ENCODE measurements at places on chromosomes 1 and 21.

DNA sequence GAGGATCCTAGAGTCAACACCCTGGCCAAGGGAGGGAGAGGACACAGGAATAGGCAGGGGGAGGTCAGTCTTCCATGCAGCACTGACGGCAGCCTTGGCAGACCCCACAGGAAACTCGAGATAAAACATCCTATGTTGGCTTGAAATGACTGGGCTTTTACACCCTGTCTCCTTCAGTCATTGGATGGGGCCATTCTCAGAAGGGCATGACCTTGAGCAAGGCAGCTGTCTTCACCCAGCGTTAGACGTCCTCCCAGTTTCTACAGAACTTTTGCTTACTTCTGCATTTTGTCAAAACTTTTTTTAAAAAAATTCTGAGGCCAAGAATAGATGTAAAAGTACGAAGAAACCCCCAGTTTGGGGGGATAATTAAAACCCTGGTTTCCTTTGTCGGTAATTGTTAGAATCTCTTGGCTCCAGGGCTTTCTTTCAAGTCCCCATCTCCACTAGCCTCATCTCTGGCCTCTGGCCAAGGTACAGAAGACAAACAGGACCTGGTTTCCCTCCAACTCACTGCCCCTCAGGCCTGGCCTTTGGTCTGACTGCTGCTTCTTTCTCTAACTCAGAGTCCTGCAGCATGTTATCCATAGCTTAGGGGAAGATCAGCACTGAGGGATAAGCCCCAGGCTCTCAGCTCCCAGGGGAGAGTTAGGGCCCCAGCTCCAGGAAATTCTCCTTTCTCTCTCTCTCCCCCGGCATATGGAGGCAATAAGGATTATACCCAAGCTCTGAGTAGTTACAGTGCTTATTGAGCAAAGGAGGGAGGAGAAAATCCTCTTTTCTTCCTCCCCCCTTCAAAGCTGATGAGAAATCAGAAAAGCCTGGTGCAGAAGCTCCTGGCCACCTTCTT is 51.6 kb upstream of the KCND3 start:
- no peak for DNase-seq

DNA sequence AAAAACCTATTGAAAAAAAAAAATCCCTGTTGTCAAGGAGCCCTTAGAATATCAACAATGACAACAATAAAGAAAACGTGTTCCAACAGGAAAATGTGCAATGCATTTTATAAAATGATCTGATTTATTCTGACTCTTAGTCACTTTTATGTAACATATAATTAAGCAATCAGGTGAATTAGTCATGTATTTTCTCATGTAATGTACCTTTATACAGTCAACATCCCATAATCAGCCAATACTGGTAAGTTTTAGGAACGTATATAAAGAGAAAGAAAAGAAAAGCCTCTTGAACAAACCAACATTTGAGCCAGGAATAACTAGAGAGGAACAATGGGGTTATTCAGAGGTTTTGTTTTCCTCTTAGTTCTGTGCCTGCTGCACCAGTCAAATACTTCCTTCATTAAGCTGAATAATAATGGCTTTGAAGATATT is at the start of gene CLCA4:
Gene CLCA4 (plus strand): TSS at position 292 of the 435 bp plus-strand sequence. CDS start 42 bp downstream, at position 334.
- DNase-seq: no peak

- DNase-seq: no peak
These were observed 35.8 kb upstream of the OLFM3 start for GRCh38 chr1:102032534-102032933.

DNA sequence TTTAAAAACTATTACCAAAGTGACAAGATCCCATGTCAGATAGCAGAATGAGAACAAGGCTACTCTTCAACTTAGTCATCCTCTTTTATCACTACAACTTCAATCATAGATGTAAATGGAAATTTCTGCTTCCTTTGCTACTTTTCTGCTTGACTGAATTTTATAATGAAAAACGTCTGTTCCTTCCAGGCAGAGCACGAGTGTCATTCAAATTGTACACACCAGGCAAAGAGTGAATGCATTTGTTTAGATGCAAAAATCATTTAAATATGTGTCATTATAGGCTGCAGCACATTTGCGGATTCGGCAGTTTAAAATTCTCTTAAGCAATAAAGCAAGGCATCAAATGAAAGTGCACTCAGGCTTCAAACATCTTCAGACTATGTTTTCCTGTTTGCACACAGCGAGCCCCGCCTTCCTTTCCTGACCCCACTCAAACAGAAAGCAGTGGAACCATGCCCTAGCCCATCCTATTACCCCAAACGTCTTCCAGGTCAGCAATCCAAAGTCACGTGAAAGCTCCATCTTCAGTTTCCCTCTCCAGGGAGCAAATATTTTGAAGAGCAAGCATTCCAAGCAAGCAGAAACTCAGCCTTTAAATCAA is 99.6 kb downstream of the APP start:
- DNase-seq: no peak

DNA sequence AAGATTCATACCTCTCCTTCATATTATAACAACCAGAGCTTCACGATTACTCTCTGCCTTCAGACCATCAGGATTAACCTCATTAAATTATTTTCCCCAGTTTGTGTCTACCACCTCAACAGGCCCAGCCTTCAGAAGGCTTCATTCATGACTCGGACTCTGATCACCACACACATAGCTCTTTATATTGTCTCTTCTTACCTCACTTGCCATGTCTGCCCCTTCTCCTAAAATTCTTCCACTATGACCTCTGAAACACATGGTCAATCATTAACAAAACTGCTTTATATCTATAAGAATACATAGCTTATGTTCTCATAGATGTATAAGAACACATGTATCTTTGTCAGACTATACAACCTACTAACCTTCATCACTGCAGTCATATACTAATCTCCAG is 79.8 kb downstream of the USP1 start:
- DNase-seq: no peak

DNA sequence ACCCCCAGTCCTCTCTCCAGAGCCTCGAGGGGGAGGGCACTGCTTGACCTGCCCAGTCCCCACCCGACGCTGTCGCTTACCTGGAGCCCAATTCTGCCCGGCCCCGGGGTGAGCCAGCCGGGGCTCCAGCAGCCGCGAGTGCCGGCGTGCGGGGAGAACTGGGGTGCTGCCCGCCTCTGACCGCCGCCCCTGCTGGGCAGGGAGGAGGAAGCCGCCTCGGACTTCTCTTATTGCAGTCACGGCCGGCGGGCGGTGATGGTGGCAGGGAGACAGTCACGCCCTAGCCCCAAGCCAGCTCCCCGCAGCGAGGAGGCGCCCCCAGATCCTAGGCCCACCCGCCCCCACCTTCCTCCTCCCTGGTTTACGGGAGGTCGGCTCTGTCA is at the start of gene FGR:
Gene FGR (minus strand): TSS at position 201 of the 383 bp plus-strand sequence. CDS start 11,269 bp downstream, outside the sequence.
- DNase-seq: no peak

GRCh38 chr1:25703671-25704266 is 87.2 kb downstream of the MAN1C1 start:
- DNase-seq: no peak

GRCh38 chr1:245132771-245133170 is 22.0 kb upstream of the KIF26B start:
- DNase-seq: no peak

DNA sequence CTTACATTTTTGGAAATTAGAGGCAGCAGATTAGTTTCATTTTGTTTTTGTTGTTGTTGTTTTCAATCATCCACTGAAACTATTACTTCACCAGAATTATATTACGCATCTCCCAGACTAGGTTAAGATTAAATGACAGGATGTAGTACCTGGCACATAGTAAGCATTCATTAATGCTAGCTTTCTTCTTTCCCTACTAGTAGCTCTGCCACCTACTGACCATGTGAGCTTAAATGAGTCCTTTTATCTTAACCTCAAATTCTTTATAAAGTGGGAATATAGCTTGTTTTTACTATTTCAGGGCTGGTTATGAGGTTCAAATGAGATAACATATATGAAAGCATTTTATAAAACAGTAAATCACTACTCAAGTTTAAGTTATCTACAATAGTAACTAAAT is 10.2 kb upstream of the ASPM start:
- no peak for DNase-seq

DNA sequence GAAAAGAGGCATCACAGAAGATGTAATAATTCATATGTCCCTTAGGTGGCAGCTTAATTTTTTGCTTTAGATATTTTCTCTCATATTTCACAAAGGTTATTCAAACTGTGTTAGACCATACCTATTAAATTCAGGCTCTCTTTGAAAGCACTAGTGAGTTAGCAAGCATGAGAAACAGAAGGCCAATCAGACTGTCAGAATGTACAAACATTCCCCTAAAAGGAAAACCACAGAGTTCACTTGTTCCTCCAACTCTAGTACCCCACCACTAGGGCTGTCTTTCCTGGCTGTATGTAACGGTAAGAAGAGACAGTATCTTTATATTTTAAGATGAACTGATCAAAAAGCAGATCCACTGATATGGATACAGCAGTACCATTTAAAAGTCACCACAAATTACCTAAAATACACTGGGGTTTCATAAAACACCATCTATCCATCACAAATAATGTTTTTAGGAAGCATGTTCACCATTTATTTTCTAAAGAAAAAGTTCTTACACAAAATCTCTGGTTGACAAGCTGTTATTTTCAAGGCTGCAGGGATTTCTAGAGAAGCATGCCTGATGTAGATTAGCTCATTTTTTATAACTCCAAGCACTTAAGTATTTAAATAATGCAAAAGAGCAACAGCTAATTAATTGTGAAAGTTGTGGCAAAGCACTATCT is 1.8 kb downstream of the ARPC5 start:
- DNase-seq: no peak

DNA sequence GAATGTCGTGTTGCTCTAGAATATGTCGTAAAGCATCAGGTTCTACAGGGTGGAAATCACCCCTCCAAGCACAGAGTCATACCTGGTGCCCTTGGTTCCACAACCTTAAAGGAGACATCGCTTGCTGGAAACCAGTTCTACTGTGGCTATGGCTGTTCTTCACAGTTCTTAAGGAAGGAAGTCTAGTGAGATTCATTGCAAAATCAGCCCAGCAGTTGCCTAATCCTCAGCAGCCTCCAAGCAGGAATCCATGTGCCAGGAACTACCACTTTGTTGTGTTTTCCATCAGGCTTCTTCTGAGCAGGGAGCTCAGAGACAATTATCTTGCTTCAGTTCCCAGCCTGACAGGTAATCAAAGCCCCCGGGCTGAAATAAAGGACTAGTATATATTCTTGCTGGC is 45.0 kb upstream of the SLC35F3 start:
- DNase-seq: no peak

GRCh38 chr1:37691497-37692077 is 729 bp upstream of the CDCA8 start:
- no peak for DNase-seq

- no peak for DNase-seq
These were observed 25.1 kb downstream of the ZNF124 start for GRCh38 chr1:247146671-247147070.

- no peak for DNase-seq
These were observed 338.1 kb upstream of the LYPLAL1 start for GRCh38 chr1:218835609-218836008.

DNA sequence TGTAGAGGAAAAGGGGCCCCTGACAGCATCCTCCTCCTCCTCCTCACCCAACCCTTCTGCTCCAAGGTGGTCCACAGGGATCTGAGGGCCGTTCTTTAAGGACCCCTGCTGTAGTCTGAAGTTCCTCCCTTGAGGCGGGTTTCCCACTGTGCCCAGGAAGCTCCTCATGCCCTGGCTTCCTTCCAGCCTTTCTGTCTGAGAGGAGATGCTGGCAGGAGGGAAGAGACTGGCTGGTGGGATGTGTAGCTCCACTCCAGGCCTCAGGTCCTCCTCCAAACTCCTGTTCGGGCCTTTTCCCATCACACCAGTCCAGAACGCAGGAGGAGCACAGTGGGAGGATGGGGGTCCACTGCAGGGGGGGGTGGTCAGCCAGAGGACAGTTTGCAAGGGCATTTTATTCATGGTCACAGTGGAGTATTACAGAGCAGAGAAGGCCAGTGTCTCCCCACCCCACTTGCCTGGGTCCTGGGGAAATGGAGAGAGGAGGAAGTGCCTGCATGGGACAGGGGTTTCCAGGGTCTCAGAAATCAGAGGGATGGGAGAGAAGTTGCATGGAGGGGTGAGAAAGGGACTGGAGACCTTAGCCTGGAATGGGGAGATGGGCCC is 7.8 kb downstream of the ETV3L start:
- no peak for DNase-seq

DNA sequence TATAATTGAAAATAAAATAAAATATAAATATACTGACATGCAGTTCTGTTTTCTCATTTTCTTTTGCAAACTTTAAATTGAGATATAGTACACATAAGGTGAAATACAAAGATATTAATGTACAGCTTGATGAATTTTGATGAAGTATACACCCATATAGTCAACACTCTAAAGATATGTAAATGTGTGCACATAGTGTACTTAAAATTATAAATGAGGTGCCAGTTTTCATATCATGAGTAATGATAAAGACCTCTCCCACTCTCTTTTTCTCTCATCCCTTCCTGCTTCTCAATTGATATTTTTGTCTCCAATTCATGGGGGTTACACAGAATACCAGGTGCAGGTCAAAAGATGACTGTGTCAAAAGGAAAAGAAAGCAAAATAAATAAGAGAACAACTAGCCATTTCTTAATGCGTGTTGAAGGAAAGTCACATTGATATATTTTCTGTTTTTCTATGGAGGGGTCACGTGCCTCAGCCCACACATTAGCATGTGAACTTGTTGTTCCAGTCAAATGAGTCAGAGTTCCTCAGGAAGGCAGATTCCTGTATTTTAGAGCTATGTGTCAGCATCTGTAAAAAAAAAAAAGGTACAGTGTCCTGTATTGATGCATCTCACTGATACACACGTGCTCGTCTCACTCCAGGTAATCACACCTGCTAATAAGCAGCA is 64.3 kb upstream of the HOOK1 start:
- no peak for DNase-seq

DNA sequence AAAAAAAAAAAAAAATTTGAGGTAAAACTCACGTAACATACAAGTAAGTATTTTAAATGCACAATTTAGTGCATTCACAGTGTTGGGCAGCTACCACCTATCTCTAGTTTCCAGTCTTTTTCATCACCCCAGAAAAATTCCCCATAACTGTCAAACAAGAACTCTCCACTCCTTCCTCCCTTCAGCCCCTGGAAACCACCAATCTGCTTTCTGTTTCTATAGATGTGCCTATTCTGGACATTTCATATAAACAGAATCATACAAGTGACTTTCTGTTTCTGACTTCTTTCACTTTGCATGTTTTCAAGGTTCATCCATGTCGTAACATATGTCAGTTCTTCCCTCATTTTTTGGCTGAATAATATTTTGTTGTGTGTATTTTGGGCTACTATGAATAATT is 24.9 kb upstream of the ETS2 start:
- DNase-seq: no peak

DNA sequence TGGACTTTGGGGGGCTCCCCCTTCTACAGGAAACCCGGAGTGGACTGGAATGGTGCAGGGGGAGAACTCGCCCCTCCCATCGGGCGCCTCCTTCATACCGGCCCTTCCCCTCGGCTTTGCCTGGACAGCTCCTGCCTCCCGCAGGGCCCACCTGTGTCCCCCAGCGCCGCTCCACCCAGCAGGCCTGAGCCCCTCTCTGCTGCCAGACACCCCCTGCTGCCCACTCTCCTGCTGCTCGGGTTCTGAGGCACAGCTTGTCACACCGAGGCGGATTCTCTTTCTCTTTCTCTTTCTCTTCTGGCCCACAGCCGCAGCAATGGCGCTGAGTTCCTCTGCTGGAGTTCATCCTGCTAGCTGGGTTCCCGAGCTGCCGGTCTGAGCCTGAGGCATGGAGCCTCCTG is at the start of gene TNFRSF14:
Gene TNFRSF14 (plus strand): TSS at position 95 of the 401 bp plus-strand sequence. CDS start 294 bp downstream, at position 389.
- no peak for DNase-seq
